ENCODE measurements at places on chromosomes 11 and 22.
A peak's percentile ranks its signal among the peaks of the same experiment; 100 is the strongest.

GRCh38 chr22:25656724-25657123 is 85.3 kb upstream of the MYO18B start:
- no peak for DNase-seq

- peak; percentile 11 for DNase-seq
These were observed 45.6 kb downstream of the GLYAT start for GRCh38 chr11:58685973-58686722.

DNA sequence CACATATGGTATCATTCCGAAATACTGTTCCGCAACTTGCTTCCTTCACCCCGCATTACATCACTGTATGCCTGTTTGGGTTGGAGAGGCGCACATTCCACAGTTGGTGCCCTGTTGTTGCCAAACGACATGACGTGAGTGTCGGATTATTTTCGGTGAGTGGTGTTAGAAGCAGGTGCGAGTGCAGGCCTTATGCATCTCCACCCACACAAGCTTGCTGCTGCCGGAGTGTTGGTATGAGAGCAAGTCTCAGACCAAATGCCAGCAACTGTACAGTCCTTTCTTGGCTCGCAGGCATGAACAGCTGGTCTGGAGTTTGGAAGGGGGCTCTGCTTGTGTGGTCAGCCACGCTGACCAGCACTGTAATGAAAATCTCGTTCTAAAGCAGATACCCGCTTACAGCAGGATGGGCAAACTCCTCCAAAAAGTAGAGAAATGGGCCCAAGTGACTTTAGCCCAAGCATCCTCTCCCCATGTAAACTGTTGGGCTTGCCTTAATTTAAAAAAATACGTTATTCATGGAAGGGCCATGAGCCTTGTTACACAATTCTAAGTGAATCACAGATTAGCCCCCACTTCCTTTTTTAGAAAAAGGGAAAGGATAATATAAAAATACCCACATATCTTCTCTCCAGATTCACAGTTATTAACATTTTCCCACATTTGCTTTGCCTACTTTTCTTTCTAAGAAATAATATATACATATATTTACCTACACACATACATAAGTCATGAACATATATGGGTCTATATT is 48.7 kb upstream of the OR9Q1 start:
- DNase-seq, result no peak

- no peak for DNase-seq
These were observed 361.5 kb downstream of the TBC1D22A start for GRCh38 chr22:47123827-47124442.

- no peak for DNase-seq
These were observed 562 bp downstream of the FOLR3 start for GRCh38 chr11:72135891-72136683.

DNA sequence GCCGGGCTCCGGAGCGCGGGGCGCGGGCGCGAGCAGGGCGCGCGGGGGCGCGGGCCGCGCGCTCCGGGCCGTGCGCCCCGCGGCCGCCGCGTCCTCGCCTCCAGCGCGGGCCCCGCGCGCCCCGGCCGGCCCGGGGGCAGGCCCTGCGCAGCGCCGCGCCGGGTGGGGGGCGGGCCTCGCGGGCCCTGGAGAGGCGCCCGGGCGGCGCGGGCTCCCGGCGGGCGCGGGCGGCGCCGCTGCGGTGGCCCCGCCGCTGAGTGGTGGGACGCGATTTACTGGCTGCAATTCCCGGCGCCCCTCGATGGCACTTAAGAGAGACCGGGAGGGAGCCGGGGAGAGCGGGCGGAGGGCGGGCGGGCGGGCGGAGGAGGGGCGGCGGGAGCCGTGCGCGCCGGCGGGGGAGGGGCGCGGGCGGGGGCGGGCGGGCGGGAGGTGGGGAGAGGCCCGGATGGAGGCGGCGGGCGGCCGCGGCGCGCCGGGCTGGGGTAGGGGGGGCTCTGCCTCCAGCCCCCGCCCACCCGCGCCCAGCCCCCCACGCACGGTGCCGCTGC is 73.2 kb upstream of the TCF20 start:
- no peak for DNase-seq

DNA sequence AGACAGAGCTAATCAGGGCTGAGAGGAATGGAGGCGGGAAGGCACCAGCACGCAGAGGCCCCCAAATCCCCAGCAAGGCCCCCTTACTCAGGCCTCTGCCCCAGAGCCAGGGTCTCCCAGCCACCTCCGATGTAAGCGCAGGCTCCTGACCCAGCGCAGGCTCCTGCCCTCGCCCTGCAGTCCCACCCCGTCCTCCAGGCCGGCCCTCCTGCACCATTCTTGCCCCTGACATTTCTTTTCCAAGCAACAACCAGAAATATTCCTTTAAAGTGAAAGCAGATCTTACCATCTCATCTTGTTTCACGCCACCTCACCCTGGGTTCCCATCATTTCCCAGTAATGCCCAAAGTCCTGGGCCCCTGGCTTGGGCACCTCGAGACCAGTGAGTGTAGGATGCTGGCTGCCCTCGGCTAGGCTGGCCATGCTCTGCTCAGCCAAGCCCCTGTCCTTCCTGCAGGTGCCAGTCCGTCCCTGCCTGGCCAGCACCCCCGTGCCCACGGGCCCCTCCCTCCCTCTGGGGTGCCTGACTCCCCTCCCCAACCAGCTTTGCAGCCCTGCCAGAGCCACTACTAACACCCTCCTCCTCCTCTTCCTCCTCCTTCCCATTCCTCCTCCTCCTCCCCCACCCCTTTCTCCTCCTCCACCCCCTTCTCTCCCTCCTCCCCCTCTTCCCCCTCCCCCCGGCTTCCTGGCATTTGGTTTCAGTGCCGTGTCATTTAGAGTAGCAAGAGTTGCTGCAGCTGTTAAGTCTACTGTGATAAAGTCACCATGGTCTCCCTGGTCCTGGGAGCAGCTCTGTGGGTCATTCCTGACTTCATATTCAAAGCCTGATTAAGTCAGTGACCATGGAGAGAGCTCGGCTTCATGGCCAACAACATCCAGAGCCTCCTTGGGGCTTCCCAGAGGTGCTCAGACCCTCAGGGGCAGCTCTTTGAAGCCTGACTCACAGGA is 78.7 kb downstream of the PIWIL3 start:
- DNase-seq, result no peak

GRCh38 chr22:35154937-35155387 is 89.0 kb downstream of the ISX start:
- peak; percentile 19 for DNase-seq

- DNase-seq, result no peak
These were observed 720 bp upstream of the MED17 start for GRCh38 chr11:93783362-93783761.

- DNase-seq, result no peak
These were observed 33.1 kb downstream of the CLTCL1 start for GRCh38 chr22:19258371-19258770.

- DNase-seq, result no peak
These were observed 11.4 kb downstream of the FLI1 start for GRCh38 chr11:128705124-128705920.

- DNase-seq, result no peak
These were observed 52.7 kb downstream of the RTL6 start for GRCh38 chr22:44445307-44445680.

DNA sequence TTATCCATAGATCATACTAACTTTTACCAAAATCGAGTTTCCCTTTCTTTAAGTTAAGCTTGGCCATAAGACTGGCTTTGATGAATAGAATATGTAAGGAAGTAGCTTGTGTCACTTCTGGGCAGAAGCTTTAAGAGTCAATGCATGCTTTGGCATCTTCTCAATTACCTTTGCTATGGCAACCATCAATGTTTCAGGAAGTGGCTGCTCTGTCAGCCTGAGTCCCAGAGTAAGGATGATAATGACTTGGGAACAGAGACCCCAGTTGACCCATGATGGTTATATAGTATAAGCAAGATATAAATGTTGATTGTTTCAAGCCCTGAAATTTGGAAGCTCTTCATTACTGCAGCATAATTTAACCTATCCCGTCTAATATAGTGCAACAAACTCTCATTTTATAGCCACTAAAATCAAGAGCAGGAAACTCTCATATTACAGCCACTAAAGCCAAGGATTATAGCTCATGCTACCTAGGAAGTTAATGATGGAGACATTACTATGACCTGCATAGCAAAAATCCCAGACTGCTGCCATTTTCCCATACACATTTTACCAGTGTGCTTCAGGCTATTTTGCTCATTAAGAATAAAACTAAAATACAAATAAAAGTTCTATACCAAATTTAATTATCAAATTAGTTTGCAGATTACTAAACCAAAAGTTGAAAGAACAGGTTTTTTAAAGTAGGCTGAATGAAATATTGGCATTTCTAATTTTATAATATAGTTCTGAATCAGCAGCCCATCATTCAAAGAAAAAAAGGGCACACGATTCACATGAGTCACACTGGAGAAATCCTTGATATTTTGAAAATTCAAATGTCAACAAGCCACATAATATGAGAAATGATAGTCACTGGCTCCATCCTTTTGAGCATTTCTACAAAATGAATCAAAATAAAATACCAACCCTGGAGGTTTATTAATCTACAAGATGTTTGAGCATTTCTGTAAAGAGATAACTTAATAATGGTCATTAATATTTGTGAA is 23.8 kb downstream of the FSHB start:
- DNase-seq, result no peak

DNA sequence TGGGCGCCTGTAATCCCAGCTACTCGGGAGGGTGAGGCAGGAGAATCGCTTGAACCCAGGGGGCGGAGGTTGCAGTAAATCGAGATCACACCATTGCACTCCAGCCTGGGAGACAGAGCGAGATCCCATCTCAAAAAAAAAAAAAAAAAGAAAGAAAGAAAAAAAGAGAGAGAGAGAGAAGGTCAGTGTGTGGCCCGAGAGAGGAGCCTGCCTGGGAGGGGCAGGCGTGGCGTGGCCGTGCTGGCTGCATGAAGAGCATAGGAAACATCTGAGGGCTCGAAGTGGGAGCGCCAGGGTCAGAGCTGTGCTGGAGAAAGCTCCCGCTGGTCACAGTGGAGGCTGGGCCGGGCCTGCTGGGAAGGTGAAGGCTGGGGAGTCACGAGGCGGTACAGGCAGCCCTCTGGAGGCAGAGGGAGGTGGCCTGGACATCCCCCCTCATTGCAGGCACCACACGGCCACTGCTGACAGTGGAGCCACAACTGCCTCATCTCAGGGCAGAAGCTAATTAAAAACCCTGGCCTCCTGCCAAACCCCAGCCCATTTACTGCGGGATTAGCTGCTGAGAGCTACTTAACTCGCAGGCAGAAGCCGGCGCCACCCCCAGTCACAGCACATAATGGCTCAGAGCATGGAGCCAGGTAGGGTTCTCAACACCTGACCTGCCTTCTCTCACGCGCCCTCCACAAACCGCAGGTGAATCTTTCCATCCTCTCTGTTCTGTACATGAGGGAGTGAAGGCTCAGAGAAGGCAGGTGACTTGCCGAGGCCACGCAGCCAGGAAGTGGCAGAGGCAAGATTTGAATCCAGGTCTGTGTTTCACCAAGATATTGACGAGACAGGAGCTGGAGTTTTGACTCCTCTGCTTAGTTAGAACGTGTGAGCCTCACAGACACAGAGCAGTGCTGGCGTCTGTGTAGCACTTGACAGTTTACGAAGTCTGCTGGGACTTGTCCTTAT is 32.6 kb downstream of the NFAM1 start:
- no peak for DNase-seq

GRCh38 chr11:76560219-76560618 is 110.3 kb downstream of the LRRC32 start:
- peak; percentile 16 for DNase-seq

- no peak for DNase-seq
These were observed 103.3 kb upstream of the KCNA4 start for GRCh38 chr11:30120045-30120589.

DNA sequence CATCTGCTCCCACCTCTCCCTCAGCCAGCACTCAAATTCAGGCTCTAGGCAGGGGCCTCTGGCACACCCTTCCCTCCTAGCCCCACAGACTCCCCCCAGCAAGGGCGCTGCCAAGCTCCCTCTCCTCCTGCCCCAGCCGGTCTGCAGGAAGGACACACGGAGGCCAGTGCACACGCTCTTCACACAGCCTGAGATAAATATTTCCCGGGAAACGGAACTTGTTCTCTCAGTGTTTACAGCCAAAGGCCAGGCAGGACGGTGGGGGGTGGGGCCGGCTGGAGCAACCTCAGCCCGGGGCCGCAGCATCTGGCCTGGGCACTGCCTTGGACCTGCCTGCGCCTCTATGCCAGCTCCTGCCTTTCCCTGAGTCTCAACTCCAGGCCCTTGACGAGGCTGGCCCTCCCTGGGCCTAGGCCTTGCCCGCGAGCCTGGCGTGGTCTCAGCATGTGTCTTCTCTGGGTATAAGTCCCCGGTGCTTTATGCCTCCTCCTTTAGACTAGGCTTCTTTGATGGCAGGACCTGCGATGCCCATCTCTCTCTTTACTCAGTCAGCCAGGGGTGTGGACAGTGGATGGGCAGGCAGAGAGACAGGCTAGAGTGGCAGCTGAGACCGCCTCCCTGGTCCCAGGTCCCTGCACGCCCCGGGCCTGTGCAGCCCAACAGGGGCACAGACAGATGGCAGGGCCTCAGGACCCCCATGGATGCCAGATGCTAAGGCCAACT is 48.4 kb downstream of the PDE2A start:
- no peak for DNase-seq

- no peak for DNase-seq
These were observed 737 bp downstream of the RBM4 start for GRCh38 chr11:66639066-66639813.

DNA sequence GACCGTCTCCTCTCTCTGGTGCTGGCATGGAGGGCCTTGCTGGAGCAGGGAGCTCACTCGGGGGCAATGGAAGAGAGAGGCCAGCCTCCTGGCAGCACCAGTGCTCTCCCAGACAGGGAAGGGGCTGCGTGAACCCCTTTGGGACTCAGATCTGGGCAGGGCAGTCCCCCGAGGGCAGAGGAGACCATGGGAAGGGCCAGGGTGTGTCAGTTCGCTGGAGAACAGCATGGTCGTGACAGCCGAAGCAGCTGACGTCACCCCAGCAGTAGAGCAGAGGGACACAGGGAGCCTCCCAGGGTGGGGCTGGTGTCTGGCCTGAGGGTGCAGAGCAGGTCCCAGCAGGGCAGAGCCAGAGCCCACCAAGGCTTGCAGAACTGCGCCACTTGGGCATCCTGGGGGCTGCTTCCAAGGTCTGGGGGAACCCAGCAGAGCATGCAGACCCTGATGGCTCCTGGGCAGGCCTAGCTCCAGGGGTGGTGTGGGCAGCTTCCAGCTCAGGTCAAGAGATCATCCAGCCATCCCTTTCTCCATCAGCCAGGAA is 71.0 kb upstream of the KCNQ1OT1 start:
- DNase-seq, result no peak

All from stimulated activated CD4-positive, alpha-beta T cell treated with anti-CD3 and anti-CD28 coated beads, Interleukin-1b, Interleukin-23, amount 100 ng/mL, for 48 hours (primary cell).